ENCODE measurements at places on chromosomes 16 and 17.
A peak's percentile ranks its signal among the peaks of the same experiment; 100 is the strongest.

DNA sequence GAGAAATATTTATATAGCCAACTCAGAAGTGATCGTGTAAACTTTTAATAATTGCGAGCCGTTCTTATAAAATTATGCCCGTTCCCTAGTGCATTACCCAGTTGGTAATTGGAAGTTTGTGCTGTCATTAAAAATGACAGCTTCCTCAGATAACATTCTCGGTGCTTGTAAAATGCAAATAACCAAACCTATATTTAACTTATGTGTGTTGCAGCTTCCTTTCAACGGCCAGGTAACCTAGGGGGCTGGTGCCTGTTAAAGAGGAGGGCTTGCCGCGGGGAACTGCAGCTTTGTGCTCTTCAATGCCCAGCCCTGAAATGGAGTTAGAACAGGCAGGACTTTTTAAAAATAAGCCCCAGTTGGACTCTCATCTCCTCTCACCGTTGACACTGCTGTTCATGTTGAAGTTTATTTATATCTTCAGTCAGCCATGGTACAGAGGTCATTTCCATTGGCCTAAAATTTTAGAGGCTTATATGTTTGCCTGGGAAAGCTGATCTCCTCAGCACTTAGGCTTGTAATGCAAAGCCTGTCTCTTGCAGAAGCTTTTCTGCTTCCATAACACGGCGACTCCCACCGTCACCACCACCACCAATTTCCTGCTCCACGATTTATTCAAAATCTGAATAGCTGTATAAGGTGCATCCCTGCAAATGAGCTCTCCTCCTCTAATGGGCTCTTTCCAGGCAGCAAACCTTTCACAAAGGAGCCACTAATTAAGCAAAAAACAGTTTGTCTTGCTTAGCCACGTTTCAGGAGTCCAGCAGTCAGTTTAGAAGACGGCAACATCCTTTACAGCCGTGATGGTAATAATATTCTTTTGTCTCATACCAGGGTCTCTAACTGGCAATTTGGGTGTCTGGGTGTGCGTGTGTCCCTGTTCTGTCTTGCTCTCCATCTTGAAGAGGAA lies 74.7 kb downstream of the RPA1 start:
- DNase-seq = peak; percentile 23

- no peak for DNase-seq
These were observed 6.1 kb downstream of the NOG start for GRCh38 chr17:56599566-56599965.

DNA sequence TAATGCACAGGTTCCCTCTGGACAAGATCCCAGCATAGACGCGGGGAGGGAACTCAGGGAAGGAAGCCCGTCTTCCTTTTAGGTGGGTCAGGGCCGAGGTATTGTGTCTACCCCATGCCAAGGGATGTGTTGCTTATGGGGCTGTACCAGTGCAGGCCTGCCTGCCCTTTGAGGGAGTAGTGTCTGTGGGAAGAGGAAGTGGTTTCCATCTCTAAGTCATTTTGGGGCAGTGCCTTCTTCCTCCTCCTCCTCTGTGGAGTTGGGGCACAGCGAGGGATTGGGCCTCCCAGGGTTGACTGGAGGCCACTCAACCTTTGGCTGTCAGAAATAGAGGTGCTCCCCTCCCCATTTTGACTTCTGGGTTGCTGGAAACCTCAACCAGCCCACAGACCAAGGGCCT lies 26.5 kb downstream of the GJD3 start:
- DNase-seq = no peak

DNA sequence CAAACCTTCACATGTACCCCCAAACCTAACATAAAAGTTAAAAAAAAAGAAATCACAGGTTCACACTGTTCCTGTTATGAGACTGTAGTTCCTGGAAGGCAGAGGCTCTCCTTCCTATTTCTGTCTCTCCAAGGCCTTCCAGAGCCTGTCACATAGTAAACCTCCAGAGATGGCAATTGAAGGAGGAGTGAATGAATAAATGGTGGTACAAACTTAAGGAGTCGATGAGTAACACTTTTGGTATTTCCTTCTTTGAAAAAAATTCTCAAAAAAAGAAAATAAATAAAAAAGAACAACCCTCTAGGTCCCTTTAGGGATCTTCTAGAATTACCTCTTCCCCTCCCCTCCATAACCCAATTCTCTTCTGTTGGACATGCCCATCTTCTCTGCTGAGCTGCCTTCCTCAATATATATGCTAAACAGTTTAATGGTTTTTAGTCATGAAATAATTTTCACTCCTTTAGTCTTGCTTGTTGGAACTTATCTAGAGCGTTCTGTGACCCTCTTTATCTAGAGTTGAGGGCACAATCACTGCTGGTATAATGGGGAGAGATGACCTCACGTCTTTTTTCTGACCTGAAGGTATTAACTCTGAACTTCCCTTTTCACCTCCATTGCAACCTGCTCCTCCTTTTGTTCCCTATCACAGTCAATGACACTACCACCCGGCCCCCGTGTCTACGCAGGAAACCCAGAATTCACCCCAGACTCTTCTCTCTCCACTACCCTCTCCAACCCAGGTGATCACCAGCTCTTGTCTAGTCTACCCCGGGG lies 1.7 kb upstream of the TAF15 start:
- no peak for DNase-seq

GRCh38 chr17:63178530-63178929 lies 212.5 kb downstream of the TANC2 start:
- no peak for DNase-seq

GRCh38 chr17:1649844-1650501 lies at the start of gene RILP:
RILP (minus strand) TSS chr17:1649866; CDS start chr17:1649804, 62 bp downstream.
- DNase-seq = no peak

DNA sequence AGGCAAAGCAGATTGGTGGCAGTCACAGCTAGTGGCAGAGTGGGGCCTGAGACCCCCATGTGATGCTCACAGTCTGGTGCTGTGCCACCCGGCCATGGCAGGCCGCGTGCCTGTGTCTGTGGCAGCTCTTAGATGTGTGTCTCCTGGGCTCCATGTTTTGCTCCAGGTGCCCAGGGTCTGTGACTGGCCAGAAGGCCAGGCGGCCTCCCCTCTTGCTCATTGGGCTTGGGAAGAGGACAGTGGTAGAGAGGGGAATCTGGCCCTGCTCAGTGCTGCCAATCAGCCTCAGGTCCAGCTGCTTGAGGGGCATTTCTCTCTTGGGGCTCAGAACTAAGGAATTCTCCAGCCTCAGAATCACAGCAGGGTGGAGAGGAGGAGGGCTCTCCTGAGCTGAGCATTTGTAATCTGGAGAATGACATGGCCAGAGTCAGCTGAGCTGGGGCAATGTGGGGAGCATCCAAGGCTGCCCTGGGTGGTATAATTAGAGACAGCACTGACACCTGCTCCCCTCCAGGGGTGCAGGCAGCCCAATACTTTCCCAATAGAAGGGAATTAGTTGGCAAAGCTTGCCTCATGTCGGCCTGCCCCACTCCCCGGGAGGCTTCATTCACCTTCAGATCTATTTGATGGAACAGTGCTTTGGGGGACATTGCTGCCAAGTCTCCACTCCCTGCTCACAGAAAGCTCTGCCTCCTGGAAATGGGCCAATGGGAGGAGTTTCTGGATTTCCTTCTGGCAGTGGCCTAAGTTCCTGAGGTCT lies 2.7 kb upstream of the LASP1NB start:
- peak; percentile 23 for DNase-seq
